ENCODE measurements at places on chromosomes 3 and 15. TPM values are rescaled to one million over a fixed set of nuclear protein-coding genes. Genes with fewer than 3 reads are reported as not detected.

ITPR1 gene
- total RNA-seq = 8.9 TPM

RHCG gene
- total RNA-seq = not detected

CBLB gene
- total RNA-seq = 29.6 TPM

STAB1 gene
- 0.63 TPM for total RNA-seq

- no peak for DNase-seq
These were observed 17.1 kb downstream of the VIPR1 start for GRCh38 chr3:42519568-42519962.

- DNase-seq = no peak
These were observed 39.9 kb downstream of the RASA2 start for GRCh38 chr3:141526709-141527108.

DNA sequence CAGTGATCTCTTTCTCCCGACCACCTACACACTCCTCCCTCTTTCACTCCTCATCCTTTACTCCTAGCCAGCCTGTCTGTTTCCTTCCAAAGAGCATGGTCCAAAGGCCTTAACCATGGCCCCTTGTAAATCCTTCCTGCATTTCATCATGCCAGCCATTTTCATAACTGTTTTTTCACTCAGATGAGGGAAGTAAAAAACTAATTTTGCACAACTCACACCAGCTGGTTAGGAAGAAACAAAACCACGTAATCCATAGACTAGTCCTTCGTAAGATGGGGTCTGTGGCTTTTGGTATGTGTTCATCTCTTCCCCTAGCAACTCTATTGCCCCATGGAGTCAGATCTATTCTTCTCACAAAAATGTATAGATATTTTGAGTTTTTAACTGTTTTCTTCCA is 187.8 kb downstream of the SHOX2 start:
- no peak for DNase-seq

GRCh38 chr3:33826688-33827087 is 28.3 kb downstream of the PDCD6IP start:
- no peak for DNase-seq

- no peak for DNase-seq
These were observed 1.2 kb upstream of the TMEM158 start for GRCh38 chr3:45227071-45227820.

DNA sequence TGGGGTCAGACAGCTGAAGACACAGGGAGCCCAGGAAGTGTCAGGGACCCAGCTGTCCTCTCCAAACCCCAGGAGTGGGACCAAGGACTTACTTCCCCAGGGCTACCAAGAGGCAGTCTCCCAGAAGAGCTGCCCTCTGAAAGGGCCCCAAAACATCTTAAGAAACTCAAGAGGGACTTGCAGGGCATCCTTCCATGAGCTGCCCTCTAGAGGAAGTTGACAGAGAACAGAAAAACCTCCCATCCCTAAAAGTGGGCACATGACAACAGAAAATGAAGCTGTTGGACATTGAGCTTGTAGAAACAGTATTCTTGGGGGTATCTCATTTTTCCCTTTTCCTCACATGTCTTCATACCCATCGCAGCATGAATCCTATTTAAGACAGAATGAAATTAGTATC is 58.9 kb downstream of the MECOM start:
- no peak for DNase-seq

GRCh38 chr3:188151438-188151837 is 2.5 kb upstream of the LPP start:
- DNase-seq = no peak
